ENCODE measurements at places on chromosomes 4 and X.
A peak's percentile ranks its signal among the peaks of the same experiment; 100 is the strongest.

DNA sequence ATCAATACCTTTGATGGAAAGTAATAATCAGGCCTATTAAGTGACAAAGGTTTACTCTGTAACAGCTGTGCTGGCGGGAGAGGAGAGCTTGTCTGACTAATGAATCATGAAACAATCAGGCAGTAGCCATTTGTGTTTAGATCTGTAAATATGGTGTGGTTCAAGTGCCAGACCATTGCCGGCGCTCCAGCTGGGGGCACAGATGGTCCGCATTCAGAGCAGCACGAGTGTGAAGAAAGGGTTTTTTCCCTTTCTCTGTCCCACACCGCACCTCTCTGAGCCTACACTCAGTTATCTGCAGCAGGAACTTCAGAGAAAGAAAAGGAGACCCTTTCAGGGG lies 111.3 kb upstream of the PAQR3 start:
- no peak overlapping the region for H3K4me3 ChIP-seq
- H3K27me3 ChIP-seq, result no peaks in the 10 kb centered on the region
- H3K27ac ChIP-seq, result no peak overlapping the region
- H3K36me3 ChIP-seq, result no peaks in the 10 kb centered on the region
- DNase-seq, result no peak
- no peaks in the 10 kb centered on the region for H3K4me1 ChIP-seq

DNA sequence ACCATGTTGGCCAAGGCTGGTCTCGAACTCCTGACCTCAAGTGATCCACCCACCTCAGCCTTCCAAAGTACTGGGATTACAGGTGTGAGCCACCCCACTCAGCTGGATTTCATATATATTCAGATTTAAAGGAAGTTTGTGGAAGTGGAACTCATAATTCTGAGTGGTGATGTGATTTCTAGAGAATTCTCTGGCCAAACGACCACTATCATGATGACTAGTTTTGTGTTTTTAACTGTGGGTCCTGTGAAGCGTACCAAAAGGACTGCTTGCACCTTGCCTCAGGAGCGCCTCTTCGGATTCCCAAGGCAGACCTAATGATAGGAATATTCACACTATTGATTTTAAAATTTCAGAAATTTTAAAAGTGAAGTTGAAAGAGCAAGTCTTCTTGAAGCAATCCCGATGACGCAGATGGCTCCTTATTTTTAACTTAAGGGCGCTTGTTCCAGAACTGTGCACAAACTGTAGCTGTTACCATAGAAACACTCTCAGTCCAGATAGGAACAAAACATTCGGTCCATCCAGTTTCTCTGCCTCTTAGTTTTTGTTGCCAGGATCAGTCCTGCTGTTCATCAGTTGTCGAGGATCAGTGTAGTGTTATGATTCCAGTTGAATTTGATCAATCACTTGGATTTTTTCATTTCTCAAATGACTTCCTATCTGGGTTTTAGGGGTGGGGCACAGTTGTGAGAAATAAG lies 51.7 kb upstream of the CLCN4 start:
- H3K4me3 ChIP-seq, result no peak overlapping the region
- no peaks in the 10 kb centered on the region for H3K36me3 ChIP-seq
- H3K4me1 ChIP-seq, result peaks cover 17% of the 10 kb centered on the region

- DNase-seq, result no peak
- peaks cover 10% of the 10 kb centered on the region for H3K4me1 ChIP-seq
- no peaks in the 10 kb centered on the region for H3K27me3 ChIP-seq
- H3K27ac ChIP-seq, result no peak overlapping the region
Observed at GRCh38 chr4:81499840-81500239, 28.1 kb upstream of the RASGEF1B start.

DNA sequence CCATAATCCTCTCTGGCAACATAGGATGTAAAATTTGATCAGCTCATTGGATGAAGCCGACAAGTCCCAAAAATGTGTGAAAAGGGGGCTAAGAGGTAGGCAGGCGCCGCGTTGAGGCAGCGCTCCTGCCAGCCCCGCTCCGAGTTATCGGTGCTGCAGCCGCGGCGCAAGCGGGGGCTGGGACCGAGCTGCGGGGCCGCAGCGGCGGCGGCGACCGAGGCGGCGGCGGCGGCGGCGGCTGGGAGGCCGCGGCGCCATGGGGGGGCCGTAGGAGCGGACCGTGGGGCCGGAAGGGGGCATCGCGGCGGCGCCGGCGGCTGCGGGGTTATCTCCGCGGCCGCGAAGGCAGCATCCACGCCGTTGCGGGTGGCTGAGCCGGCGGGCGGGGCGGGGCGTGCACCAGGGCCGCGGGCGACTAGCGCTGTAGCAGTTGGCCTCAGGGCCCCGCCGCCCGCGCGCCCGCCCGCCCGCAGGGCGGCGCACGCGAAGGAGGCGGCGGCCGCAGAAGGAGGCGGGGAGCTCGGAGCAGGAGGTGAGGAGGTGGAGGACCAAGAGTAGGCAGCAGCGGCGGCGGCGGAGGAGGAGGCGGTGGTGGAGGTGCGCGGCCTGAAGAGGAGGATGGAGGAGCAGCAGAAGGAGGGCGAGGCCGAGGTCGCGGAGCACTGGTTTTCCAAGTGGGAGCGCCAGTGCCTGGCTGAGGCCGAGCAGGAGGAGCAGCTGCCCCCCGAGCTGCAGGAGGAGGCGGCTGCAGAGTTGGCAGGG lies 126.0 kb upstream of the CXorf66 start:
- H3K27ac ChIP-seq, result no peak overlapping the region
- peak overlapping the region; percentile 11 for H3K4me3 ChIP-seq
- H3K4me1 ChIP-seq, result no peaks in the 10 kb centered on the region
- no peak for DNase-seq
- H3K36me3 ChIP-seq, result no peaks in the 10 kb centered on the region

DNA sequence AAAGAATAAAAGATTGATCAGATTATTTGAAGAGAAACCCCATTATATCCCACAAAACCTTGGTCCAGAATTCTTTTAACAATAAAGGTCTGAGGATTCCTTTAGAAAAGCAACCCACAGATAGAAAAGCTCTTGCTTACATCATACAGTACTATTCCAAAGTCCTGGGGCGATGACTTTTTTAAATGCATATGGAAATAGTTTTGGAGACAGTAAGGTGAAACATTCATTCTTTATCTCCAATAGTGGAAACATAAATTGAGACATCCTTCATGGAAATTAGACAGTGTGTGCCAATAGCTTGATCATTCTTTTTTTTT lies 85.7 kb upstream of the UCP1 start:
- peaks cover 4% of the 10 kb centered on the region for H3K36me3 ChIP-seq
- no peak for DNase-seq
- peaks cover 53% of the 10 kb centered on the region for H3K27me3 ChIP-seq
- H3K27ac ChIP-seq, result no peak overlapping the region
- H3K4me1 ChIP-seq, result no peaks in the 10 kb centered on the region

- no peak for DNase-seq
- peak overlapping the region; percentile 40 for H3K4me3 ChIP-seq
- H3K27me3 ChIP-seq, result peaks cover 46% of the 10 kb centered on the region
- H3K27ac ChIP-seq, result no peak overlapping the region
- H3K36me3 ChIP-seq, result peaks cover 1% of the 10 kb centered on the region
Observed at GRCh38 chrX:153642655-153643430, 4.2 kb upstream of the DUSP9 start.

DNA sequence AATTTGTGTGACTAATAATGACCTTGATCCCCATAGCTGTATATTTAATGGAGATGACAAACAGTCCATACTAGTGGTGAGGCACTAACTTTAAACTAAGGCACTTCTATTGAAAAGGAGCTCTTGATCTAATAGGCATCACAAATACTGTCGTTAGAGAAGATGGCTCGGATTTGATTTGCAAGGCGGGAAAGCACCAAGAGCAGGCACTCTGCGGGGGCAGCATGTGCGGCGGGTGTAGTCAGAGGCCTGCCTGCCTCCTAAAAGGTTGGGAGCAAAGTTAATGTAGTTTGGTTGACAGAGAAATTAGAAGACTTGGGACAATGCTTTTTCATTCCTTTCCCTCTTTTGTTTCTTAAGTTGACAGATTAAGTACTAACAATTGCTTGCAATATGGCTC lies 278.8 kb downstream of the CFAP299 start:
- no peak overlapping the region for H3K4me3 ChIP-seq
- no peak overlapping the region for H3K27ac ChIP-seq
- H3K27me3 ChIP-seq, result no peaks in the 10 kb centered on the region
- no peaks in the 10 kb centered on the region for H3K36me3 ChIP-seq
- no peak for DNase-seq

DNA sequence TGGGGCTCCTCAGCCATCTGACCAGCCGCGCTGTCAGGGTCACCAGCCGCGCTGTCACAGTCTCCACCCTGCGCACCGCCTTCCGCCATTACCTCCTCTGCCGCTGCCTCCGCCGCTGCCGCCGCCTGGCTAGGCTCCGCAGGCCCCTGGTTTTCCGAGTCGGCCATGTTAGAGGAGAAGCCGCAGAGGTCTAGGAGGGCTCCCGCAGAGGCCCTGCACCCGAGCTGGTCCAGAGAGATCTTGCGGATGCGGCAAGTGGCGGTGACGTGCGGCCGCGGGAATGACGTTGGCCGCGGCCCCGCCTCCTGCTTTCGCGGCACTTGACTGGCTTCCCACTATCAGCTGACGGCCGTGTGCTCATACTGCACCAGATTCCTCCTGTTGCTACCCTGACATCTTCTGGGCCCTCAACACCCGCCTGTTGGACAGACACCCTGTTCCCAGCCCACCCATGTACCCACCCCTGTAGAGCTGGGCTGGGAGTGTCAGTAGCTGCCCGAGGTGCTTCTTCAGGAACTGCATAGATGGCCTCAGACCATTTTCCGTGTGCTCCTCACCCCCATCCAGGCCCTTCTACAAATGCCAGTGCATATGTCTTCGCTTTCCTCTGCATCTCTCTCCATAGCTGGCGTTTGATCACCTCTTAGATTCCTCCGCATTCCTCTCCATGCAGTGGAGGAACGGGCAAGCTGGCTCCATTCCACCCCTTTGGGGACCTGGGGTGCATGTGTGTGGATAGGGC lies at the start of gene NAP1L5:
TSS of gene NAP1L5 (minus strand) at position 242 of the 742 bp plus-strand sequence. CDS start at position 167, 75 bp downstream.
- H3K4me3 ChIP-seq, result peak within 1 kb of the TSS; percentile 90
- no peaks in the 10 kb centered on the region for H3K27me3 ChIP-seq
- H3K27ac ChIP-seq, result peak within 1 kb of the TSS; percentile 94

- H3K27me3 ChIP-seq, result no peaks in the 10 kb centered on the region
- H3K4me3 ChIP-seq, result no peak overlapping the region
- no peaks in the 10 kb centered on the region for H3K4me1 ChIP-seq
- DNase-seq, result no peak
Observed at GRCh38 chrX:134608153-134608552, 50.1 kb downstream of the PLAC1 start.

- H3K27me3 ChIP-seq, result no peaks in the 10 kb centered on the region
- H3K36me3 ChIP-seq, result peaks cover 2% of the 10 kb centered on the region
- H3K27ac ChIP-seq, result no peak overlapping the region
- H3K4me3 ChIP-seq, result no peak overlapping the region
- DNase-seq, result no peak
- H3K4me1 ChIP-seq, result peaks cover 10% of the 10 kb centered on the region
Observed at GRCh38 chr4:101081695-101082369, 265.5 kb downstream of the PPP3CA start.

- no peak overlapping the region for H3K4me3 ChIP-seq
- no peaks in the 10 kb centered on the region for H3K36me3 ChIP-seq
- DNase-seq, result no peak
- H3K4me1 ChIP-seq, result peaks cover 5% of the 10 kb centered on the region
Observed at GRCh38 chr4:152594978-152595925, 59.4 kb upstream of the FBXW7 start.

DNA sequence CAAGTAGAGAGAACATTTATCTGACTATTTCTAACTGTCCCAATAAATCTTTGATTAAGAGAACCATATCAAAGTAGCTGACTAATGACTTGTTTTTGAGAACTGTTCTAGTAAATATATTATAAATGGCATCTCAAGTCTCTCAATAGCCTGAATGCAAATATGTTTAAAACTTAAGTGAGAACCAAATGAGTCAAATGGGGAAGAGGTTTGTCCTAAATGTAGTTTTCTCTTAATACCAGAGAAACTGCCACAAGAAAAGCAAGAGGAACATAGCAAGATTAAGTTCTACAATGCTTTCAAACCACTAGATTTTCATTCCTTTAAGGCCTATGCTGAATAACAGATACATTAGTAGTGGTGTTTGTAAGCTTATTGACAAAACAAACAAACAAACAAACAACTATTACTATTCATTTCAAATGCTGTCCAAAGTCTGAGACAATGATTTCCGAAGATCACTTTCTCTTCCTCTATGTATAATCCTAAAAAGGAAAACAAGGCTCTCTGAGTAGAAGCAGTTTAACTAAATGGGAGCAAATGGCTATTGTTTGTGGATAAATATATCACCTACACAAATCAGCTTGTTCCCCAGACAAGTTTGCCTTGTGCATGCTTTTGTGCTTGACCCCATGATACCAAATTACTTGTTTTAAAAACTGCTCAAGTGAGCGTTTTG lies 408.4 kb upstream of the EMCN start:
- H3K4me3 ChIP-seq, result no peak overlapping the region
- H3K36me3 ChIP-seq, result no peaks in the 10 kb centered on the region
- no peak overlapping the region for H3K27ac ChIP-seq
- no peaks in the 10 kb centered on the region for H3K4me1 ChIP-seq
- no peak for DNase-seq

GRCh38 chrX:134570509-134570846 lies 87.8 kb downstream of the PLAC1 start:
- no peak for DNase-seq
- no peaks in the 10 kb centered on the region for H3K36me3 ChIP-seq
- no peak overlapping the region for H3K27ac ChIP-seq

GRCh38 chr4:7557456-7557855 lies 122.7 kb upstream of the PSAPL1 start:
- no peaks in the 10 kb centered on the region for H3K27me3 ChIP-seq
- H3K27ac ChIP-seq, result no peak overlapping the region
- H3K36me3 ChIP-seq, result no peaks in the 10 kb centered on the region
- no peaks in the 10 kb centered on the region for H3K4me1 ChIP-seq
- no peak overlapping the region for H3K4me3 ChIP-seq
- DNase-seq, result no peak

- no peak overlapping the region for H3K27ac ChIP-seq
- peaks cover 6% of the 10 kb centered on the region for H3K36me3 ChIP-seq
- peaks cover 16% of the 10 kb centered on the region for H3K4me1 ChIP-seq
- DNase-seq, result no peak
- H3K27me3 ChIP-seq, result no peaks in the 10 kb centered on the region
Observed at GRCh38 chrX:119552508-119552907, 12.7 kb downstream of the STEEP1 start.

GRCh38 chr4:110265001-110265400 lies 66.6 kb upstream of the ELOVL6 start:
- H3K36me3 ChIP-seq, result peaks cover 1% of the 10 kb centered on the region
- no peaks in the 10 kb centered on the region for H3K4me1 ChIP-seq
- no peak overlapping the region for H3K27ac ChIP-seq
- no peak overlapping the region for H3K4me3 ChIP-seq

DNA sequence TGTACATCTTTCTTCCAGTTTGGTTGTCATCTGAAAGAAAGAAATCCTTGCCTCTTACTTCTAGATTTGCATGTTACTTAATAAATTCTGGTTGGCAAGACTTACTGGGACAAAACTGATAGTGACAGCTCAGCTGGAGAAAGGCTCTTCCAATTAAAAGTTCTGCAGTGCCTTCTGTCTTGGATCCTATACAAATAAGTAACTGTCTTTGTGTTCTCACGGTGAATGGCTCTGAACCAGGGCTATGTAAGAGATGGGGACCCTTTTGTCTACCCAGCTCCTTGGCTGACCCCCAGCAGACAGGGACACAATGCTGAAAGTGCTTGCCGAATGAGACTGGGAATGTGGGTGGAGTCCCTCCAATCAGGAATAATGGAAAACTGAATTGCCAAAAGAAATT lies 89.5 kb downstream of the AASDH start:
- H3K4me3 ChIP-seq, result no peak overlapping the region
- H3K27me3 ChIP-seq, result peaks cover 9% of the 10 kb centered on the region
- no peak overlapping the region for H3K27ac ChIP-seq
- no peaks in the 10 kb centered on the region for H3K36me3 ChIP-seq

- no peaks in the 10 kb centered on the region for H3K27me3 ChIP-seq
- H3K27ac ChIP-seq, result no peak overlapping the region
- H3K36me3 ChIP-seq, result peaks cover 26% of the 10 kb centered on the region
Observed at GRCh38 chrX:68511255-68511654, 12.4 kb downstream of the YIPF6 start.

Measured in central memory CD8-positive, alpha-beta T cell (primary cell).